ENCODE measurements at places on chromosomes 4 and X.
A peak's percentile ranks its signal among the peaks of the same experiment; 100 is the strongest.

DNA sequence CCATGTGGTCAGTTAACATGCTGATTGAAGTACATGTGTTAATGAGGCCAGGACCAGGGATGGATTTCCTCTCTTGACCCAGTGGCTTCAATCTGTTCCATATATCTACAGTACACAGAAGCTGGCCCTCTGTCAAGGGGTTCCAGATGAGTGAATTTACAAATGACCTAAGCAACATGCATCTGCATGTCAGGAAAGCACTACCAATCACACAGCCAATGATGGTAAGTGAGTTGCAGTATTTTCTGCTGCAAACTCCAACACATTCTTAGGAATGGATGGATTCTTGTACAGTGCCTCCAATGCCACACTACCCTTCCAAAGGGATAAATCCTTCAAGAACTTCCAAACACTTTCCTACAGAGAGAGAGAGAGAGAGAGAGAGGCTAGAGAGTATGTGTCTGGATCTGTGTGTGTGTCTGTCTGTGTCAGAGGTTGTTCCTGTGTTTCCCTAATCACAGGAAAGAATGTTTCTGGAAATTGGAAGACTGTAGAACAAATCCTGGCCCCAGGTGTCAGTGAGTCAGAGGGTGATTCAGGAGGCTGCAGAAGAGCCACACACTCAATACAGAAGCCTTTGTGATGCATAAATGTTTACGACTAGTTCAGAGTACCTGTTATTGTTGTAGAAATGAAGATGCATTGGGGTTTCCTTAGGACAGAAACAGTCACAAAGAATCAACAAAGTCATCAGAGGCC, 107.5 kb downstream of the GUCY2F start:
- no peak for DNase-seq

- no peak for DNase-seq
These were observed 30.2 kb upstream of the SEPSECS start for GRCh38 chr4:25190407-25190806.

DNA sequence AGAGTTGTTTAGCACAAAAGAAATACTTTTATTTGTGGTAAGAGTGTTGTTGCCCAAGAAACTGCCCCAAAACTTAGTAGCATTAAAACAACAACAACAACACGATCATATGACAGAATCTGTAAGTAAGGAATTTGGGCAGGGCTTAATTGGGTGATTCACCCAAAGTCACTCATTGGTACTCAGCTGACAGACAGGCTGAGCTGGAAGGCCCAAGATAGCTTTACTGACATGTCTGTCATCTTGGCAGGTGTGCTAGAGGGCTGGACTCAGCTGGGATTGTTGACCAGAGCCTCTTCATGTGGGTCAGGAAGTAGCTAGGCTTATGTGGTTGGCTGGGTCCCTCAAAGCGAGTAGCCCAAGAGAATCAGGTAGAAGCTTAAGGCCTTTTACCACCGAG, 52.3 kb downstream of the KIAA0232 start:
- no peak for DNase-seq

GRCh38 chr4:22595684-22596083, 79.8 kb upstream of the ADGRA3 start:
- no peak for DNase-seq

DNA sequence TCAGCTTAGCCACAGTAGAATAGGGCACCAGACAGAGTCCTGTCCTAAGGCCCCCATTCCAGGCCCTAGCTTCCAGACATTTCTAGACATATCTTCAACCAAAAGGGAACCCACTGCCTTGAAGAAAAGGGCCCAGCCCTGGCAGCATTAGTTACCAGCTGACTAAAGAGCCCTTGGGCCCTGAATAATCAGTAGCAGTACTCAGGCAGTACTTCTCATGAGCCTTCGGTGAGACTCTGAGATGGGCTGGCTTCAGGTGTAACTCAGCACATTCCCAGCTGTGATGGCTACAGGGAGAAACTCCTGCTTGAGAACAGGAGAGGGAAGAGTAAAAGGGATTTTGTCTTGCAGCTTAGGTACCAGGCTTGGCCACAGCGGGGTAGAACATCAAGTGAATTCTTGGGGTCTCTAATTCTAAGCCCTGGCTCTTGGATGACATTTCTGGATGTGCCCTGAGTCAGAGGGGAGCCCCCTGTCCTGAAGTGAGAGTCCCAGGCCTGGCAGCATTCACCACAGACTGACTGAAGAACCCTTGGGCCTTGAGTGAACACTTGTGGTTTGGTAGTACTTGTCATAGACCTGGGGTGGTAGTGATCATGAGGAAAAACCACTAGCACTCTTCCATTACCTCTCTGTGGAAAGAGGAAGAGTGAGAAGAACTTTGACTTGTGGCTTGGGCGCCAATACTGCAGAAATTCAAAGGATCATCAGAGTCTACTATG, 170.1 kb downstream of the ATP10D start:
- no peak for DNase-seq

- DNase-seq = no peak
These were observed 133.0 kb upstream of the TMLHE start for GRCh38 chrX:155745792-155746191.

- peak; percentile 19 for DNase-seq
These were observed 589.5 kb downstream of the BCOR start for GRCh38 chrX:39508300-39508692.

DNA sequence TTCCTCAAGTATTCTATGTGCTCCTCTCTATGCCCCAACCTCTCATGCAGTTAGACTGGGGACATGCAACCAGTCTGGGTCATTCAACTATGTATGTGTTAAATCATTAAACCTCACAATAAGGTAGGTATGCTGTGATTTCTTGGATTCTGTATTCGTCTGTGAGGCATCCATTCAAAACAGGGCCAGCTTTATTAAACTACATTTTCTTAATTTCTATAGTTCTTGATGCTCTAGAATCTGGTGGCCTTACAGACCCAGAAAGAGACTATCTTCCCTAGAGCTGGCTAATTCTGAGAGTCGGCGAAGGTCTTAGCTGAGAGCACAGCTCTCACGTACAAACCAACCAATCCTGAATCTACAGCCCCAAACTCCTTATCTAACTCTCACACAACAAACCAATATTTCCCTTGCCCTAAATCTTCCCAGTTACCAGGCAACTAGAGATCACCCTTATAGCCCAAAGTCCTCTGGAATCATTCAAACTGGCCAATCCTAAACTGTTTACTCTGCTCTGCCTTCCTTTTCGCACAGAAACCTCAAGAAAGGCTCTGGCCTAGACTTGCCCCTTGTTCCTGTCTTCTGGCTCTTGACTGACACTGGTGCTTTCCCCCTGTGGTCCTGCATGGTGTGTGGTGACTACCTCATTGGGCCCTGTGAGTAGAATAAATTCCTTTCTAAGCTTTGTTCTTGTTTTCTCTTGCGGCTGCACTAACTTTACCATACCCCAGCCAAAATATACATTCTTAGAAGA, 203.5 kb upstream of the TET2 start:
- peak; percentile 29 for DNase-seq

DNA sequence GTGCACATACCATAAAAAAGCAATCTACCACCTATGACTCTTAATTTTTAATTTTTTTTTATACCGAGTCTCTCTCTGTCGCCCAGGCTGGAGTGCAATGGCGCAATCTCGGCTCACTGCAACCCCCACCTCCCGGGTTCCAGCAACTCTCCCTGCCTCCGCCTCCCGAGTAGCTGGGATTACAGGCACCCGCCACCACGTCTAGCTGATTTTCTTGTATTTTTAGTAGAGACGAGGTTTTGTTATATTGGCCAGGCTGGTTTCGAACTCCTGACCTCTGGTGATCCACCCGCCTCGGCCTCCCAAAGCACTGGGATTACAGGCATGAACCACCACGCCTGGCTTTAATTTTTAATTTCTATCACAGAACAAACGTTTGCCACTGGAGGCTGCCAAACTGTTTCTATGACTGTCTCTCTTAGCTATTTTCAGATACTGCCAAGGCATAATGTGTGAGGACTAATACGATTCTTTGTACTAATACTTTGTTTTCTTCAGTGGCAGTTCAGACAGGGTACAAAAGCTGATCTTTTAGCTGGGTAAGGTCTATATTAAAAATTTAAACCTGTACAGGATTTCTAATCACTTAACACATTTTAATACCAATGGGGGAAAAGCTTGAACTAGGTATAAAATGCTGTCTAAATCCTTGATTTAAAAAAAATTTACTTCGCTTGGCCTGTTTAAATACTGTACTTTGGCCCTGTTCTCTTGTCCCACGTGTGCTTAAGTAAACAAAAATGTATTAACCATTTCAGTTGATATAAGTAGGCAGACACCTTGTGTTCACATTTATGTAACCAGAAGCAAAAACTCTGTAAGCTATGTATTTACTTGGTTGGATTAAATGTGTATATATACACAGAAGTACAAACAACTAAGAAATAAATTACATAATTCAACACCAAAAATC, 2.3 kb downstream of the PGRMC2 start:
- no peak for DNase-seq

- no peak for DNase-seq
These were observed 167.7 kb upstream of the TEX13C start for GRCh38 chrX:125152011-125152410.
